ENCODE measurements at places on chromosomes 2 and 18. TPM values are rescaled to one million over a fixed set of nuclear protein-coding genes. Genes with fewer than 3 reads are reported as not detected.

DNA sequence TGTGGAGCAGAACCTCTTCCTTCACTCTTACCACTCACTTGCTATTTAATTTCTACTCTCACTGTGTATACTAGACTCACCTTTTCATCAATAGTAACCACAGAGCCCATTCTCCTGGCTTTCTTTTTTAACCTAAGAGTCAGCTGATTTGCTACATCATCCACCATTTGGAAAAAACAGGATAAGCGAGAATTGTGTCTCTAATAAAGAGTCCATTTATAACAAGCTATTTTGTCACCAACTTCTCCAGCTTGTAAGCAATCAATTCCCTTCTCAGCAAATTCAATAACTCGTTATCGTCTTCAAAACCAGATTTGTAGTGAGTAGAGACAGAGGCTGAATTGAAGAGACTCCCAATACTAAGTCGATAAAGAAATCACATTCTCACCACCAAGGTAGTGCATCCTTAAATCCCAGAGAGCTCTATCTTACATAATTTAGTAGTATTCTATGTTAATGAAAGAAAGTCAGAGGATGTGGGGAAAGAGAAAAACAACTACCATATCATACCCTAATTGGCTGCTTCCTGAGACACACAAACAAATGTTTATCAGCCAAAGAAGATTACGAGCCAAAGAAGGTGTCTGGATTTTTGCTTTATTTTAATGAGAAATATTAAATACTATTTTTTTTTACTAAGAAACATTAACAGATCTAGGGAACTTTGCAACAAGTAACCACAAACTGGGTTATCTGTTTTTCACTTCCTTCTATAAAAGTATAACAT is 52.5 kb upstream of the SPTBN1 start:
- no peak for DNase-seq

- no peak for DNase-seq
These were observed 75.1 kb downstream of the GBX2 start for GRCh38 chr2:236093134-236093533.

Gene MALL
- total RNA-seq = 0.94 TPM

- no peak for DNase-seq
These were observed 48.6 kb downstream of the BCL2L11 start for GRCh38 chr2:111169268-111169667.
